ENCODE measurements at places on chromosomes 2 and 18.

DNA sequence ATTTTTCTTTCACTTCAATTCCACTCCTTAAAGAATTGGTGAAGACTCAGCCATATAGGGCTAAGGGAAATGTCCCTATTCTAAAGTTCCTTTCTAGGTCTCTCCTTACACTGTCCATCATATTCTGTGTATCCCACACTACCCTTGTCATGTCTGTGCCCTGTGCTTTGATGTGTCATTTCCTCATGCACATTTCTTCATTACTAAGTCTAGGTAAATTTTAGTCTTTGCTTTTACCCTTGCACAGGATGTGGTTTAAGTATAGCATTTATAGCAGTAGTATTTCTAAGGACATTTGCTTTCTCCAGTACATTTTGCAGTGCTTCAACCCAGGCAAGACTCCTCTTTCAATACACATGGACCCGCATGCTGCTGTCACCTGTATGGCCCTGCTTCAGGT is 221.5 kb upstream of the ACVR2A start:
- no peak for DNase-seq

GRCh38 chr2:234863043-234863934 is 88.5 kb upstream of the SH3BP4 start:
- DNase-seq = no peak

DNA sequence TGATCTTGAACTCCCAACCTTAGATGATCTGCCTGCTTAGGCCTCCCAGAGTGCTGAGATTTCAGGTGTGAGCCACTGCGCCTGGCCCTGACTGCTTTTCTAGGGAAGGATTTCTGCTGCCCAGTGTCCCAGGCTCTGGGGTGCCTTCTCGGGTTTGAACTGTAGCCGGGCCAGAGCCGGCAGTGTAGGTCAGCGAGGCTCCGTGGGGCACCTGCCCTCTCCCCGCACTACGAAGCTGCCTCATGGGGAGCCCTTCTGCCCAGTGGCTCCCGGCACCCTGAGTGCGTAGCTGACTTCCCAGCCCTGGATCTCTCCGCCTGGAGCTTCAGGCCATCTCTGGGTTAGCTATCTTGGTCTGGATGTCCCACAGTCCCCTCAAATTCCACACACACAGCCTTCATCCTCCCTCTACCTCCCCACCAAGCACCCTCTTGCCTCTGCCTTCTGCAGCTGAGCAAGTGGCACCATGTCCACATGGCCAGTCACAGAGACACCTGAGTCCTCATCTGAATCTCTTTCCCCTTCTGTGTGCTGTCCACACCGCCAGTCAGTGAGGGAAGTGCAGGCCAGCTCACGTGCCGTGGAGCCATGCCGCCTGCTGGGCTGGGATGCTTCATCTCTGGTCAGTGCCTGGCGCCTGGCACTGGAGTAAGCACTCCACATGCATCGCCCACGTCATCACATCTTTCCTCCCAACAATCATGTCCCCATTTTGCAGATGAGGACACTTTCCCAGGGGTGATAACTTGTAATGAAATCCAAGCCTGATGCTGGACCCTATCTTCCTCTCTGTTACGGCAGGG is 69.2 kb downstream of the EDAR start:
- DNase-seq = no peak

- no peak for DNase-seq
These were observed 123.1 kb upstream of the PPP1CB start for GRCh38 chr2:28628506-28628905.

DNA sequence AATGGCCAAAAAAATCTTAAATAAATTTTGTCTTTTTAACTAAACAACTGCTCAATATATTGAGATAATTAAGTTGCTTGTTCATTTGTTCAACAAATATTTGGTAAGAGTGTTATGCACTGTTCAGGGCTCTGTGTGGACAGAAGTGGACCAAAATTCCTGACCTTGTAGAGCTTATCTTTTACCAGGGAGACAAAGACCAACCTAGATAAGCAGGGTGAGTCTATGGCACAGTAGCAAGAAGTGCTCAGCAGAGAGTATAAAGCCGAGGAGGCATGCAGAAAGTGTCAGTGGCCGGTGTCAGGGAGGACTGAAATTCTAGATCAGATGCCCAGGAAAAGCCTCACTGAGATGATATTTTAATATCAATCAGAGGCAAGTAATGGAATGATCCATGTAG is 2.6 kb downstream of the RAB27B start:
- no peak for DNase-seq

DNA sequence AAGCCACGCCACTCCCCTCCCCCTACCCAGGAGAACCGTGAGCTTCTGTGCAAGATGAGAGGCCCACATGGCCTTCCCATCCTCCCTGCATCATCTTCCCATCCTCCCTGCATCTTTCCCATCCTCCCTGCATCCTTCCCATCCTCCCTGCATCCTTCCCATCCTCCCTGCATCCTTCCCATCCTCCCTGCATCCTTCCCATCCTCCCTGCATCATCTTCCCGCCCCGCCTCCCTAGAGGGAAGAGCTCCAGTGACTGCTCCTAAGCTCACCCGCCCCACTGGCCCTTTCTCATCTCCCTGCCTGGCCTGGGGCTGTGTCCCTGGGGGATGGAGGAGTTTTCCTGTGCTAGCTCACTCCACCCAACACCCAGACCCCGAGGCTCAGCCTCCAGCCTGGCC is 93.3 kb upstream of the ASAP2 start:
- no peak for DNase-seq

GRCh38 chr2:98015671-98016070 is 19.9 kb upstream of the TMEM131 start:
- DNase-seq = no peak

- no peak for DNase-seq
These were observed 539.9 kb downstream of the NR4A2 start for GRCh38 chr2:155792666-155793065.

- no peak for DNase-seq
These were observed 3.7 kb upstream of the SPEG start for GRCh38 chr2:219430633-219431615.

DNA sequence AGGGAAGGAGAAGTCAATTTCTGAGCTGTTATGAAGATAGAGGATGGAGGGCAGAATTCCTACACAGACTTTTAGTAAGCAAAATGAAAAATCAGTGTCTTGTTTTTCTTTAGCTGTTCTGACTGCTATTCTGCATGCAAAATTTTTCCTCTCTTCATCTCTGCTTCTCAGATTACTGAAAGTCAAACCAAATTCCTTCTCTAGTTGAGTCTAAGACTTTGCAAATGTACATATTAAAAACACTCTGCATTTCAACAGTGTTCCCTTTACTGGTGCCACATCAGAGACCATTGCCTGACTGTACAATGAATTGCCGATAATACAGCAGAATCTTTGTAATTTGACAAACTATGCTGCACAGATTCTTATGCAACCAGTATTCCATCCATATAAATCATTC is 198.8 kb downstream of the EXOC6B start:
- no peak for DNase-seq

DNA sequence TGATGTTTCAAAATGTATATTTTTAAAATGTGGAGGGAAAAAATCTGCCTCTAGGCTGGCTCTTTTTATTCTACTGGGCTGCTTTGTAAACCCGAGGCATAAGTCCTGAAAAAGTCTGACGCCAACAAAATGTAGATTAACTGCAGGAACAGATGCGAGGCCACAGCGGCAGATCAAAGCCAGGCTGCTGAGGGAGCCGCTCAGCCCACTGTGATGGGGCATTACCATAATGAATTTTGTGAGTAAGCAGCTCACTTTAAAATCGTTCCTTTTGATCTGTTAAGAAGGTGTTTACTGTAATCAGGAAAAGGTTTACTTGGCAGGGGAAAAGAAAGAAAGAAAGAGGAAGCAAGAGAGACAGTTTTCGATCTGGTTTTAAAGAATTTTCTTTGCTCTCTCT is 269.0 kb downstream of the ICOS start:
- DNase-seq = no peak

GRCh38 chr2:40360652-40361051 is 91.2 kb downstream of the SLC8A1 start:
- no peak for DNase-seq

- no peak for DNase-seq
These were observed 134.2 kb upstream of the PIK3C3 start for GRCh38 chr18:41820784-41821183.

DNA sequence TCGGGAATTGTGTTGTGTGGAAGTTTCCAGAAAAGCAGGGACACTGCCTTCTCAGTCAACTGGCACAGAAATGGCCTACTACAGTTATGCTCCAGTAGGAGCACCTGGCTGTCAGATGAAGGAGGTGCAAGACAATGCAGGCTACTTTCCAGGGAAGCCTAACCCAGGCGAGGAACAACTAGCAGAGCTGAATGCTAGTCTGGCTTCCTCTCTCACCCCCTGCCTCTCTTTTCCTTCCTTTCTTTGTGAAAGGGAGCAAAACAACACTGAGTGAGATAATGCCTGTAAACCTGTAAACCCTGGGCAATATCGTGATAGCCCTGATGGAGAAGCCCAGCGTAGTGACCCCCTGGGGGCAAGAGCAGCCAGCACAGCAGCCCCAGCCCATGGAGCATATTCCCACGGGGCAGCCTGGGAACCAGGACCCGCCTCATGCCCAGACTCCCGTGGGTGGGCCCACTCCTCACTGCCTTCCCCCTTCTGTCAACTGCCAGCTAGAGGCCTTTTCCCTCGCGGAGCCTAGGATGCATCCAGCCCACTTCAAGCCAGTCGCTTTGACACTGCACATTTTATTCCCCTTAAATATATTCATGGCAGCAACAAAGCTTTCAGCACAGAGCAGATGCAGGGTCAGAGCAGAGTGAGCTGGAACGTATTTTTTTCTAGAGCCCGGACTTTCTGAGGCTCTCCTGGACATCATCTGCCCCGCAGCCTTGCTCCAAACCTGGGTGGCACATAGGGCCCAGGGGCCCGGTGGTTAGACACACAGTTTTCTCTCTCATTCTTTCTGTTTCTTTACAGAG is 77.0 kb downstream of the PDCL3 start:
- DNase-seq = no peak

DNA sequence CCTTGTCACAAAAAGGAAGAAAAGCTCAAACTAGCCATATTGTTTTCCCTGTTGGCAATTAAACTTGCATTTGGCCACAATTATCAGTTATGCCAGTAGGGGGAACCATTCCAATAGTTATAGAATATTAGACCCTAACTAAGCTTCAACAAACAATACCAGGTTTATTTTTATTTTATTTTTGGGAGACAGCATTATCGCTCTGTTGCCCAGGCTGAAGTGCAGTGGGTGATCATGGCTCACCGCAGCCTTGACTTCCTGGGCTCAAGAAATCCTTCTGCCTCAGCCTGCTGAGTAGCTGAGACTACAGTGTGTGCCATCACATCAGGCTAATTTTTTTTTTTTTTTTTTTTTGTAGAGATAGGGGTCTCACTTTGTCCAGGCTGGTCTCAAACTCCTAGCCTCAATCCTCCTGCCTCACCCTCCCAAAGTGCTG is 102.1 kb downstream of the ATAD2B start:
- DNase-seq = no peak

DNA sequence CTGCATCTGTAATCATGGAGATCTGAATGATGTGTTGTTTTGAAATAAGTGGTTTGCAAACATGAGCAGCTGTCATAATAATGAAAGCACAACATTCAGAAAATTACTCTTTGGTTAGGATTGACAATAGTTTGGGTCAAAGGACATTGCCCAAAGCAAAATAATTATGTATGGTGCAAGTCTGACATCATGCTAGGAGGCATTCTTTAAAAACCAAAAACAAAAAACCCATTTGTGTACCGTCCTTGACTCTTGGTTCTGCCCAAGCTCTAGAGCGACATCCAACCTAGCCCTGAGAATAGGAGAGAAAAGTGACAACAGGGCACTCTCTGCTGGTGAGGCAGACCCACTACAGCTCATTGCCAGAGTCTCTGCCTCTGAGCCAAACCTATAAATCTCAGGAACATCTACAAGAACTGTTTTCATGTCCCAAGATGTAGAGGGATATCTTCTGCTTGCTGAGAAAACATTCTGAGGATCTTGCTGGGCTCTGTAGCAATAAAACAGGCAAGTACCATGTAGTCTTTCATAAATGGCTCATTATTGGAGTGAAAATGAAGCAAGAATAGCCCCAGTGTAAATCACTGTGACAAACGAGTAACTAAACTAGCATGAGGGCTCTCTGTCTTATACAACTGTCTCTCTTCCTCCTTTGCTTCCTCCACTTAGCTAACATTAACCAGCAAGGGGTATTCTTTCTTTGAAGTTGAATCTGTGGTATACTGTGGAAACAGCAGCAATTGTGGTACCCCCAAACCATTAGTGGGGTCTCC is 266.8 kb upstream of the CXCR4 start:
- peak; percentile 47 for DNase-seq

DNA sequence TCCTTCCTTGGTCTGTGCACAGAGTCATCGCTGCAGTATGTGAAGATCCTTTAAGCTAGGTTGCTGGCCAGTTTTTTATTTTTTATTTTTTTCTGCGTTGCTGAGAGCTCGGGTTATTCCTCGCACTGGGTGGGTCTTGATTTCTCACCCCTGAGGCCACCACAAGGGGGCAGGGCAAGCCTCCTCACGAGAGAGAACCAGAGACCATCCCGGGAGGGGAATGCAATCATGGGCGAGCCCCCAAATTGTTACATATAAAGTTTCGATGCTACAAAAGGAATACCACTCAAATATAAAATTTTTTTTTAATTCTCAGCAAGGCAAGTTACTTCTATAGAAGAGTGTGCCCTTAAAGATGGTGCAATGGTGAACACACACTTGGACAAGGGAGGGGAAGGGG is 24.9 kb downstream of the HTR2B start:
- DNase-seq = no peak

DNA sequence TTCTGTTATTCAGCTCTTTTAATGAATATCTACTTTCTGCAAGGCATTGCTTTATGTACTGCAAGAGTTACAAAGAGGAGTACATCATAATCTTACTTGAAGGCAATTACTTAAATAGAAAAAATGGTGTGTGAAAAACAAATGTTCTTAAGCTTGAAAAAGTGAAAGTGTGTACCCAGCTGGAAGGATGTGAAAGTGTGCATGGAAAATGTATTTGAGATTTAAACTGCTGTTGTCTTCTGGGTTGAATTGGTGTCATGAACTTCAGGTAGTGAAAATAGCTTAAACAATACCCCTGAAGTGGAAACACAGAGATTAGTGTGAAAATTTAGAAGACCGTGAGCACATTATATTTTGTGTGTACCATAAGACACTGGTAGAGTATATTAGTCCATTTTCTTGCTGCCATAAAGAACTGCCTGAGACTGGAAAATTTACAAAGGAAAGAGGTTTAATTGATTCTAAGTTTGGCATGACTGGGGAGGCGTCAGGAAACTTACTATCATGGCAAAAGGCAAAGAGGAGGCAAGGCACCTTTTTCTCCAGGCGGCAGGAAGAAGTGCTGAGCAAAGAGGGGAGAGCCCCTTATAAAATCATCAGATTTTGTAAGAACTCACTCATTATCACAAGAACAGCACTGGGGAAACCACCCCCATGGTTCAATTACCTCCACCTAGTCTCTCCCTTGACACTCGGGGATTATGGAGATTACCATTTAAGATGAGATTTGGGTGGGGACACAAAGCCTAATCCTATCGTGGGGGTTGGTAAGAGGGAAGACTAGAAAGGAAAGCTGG is 38.8 kb downstream of the SCN2A start:
- DNase-seq = no peak

- DNase-seq = no peak
These were observed 23.9 kb upstream of the CRACDL start for GRCh38 chr2:98959810-98960507.

- DNase-seq = no peak
These were observed 833 bp downstream of the AFG3L2 start for GRCh38 chr18:12376034-12376753.

- no peak for DNase-seq
These were observed 265.2 kb upstream of the CXCR4 start for GRCh38 chr2:136383167-136383566.

GRCh38 chr2:172251231-172251630 is 148.5 kb upstream of the DLX2 start:
- no peak for DNase-seq
